CD4-positive, alpha-beta T cell treated with Interleukin-6 at 100 ng/mL for 8 hours (primary cell): ENCODE measurements at places on chromosomes 1 and 21.
A peak's percentile ranks its signal among the peaks of the same experiment; 100 is the strongest.

GRCh38 chr1:169970114-169970513 lies 76.4 kb upstream of the SCYL3 start:
- no peak for DNase-seq

- no peak for DNase-seq
Measured at GRCh38 chr1:228376651-228377631, 29.7 kb downstream of the TRIM11 start.

DNA sequence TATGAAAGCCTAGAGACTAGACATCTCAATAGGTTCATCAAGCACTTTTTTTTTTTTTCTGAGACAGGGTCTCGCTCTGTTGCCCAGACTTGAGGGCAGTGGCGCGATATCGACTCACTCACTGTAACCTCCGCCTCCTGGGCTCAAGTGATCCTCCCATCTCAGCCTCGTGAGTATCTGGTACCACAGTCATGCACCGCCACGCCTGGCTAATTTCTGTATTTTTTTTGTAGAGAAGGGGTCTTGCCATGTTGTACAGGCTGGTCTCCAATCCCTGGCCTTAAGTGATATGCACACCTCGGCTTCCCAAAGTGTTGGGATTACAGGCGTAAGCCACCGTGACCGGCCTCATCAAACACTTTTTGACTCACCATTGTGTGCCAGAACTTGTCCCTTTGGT lies 613 bp upstream of the GPATCH4 start:
- no peak for DNase-seq

GRCh38 chr1:81812712-81813111 lies 12.0 kb downstream of the ADGRL2 start:
- DNase-seq, result no peak

GRCh38 chr1:153617663-153618062 lies 1.5 kb upstream of the S100A14 start:
- peak; percentile 75 for DNase-seq

DNA sequence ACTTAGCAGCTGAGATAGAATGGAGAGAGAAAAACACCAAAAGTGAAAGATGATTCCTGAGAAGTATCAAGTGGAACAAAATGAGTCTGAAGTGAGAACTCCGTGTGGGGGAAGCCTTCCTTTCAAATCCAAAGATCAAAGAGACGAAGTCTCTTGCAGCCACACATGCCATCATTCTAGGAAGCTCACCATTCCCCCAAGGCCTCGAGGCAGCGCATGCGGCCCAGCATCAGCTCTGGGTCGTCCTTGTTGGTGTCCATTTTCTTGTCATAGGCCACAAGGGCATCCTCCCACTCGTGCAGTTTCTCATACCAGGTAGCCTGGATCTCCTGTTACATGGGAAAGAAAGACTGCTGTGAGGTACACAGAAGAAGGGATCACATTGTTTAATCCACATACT lies 32.2 kb upstream of the ANGPTL7 start:
- DNase-seq, result no peak

DNA sequence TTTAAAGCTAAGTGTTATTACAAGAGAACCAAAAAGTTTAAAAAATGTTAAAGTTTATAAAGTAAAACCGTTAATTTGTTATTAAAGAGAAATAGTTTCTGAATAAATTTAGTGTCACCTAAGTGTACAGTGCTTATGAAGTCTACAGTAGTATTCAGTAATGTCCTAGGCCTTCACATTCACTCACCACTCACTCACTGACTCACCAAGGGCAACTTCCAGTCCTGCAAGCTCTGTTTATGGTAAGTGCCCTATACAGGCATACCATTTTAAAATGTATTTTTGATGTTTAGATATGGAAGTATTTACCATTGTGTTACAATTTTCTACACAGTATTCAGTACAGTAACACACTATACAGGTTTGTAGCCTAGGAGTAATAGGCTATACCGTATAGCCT lies 60.1 kb upstream of the GCLM start:
- no peak for DNase-seq

DNA sequence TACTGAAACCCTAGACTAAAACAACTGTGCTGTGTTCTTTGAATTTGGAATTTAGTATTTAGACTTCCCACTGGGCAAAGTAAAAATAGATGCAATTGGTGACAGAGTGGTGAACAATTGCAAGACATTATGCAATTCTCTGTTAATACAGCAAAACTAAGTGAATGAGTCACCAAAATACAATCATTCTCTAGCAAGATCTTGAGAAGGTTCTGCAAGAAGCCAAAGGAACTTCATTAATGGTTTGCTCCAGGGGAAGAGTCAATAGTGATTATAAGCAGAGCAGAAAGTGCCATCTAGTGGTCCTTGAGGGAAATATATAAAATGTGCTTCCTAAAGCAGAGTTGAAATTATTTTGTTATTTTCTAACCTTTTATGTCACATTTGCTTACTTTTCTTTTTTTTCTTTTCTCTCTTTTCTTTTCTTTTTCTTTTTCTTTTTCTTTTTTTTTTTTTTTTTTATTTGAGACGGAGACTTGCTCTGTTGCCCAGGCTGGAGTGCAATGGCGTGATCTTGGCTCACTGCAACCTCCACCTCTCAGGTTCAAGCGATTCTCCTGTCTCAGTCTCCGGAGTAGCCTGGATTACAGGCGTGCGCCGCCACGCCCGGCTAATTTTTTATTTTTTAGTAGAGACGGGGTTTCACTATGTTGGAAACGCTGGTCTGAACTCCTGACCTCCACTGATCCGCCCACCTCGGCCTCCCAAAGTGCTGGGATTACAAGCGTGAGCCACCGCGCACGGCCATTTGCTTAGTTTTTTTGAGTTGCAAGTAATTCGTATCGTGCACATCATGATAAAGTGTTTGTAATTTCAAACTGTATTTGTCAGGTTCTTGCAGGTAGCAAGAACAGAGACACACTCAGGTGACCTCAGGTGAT lies 99.2 kb downstream of the CTH start:
- peak; percentile 32 for DNase-seq

DNA sequence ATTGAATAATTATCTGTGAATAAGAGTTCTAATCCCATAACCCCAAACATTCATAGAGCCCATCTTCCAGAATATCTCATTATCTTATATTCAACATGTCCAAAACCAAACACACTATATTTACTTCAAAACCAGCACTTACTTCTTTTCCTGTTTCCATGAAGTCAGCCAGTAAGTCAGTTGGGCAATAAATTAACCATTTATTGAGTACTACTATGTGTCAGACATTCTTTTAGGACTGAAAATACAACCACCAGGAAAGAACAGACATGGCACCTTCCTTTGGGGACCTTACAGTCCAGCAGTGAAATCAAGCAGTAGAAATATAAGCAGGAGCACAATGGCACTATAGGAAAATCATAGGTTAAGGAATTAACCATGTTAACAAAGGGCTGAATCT lies 8.8 kb downstream of the AK5 start:
- no peak for DNase-seq
